ENCODE measurements at places on chromosomes 4 and X.
A peak's percentile ranks its signal among the peaks of the same experiment; 100 is the strongest.

DNA sequence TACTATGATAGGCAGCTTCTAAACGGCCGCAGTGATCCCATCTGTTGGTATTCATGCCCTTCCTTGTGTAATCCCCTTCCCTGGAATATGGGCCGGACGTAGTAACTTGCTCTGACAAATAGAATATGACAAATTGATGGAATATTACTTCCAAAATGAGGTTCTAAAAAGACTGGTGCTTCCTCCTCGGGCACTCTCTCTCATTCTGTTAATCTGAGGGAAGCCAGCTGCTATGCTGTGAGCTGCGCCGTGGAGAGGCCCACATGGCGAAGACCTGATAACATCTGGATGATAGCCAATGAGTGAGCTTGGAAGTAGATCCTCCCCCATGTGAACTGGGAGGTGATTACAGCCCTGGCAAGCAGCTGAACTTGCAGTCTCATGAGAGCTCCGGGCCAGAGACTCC is 27.2 kb upstream of the SLC25A4 start:
- DNase-seq, result peak; percentile 58

- DNase-seq, result no peak
These were observed 100.6 kb downstream of the NHS start for GRCh38 chrX:17475449-17476217.

DNA sequence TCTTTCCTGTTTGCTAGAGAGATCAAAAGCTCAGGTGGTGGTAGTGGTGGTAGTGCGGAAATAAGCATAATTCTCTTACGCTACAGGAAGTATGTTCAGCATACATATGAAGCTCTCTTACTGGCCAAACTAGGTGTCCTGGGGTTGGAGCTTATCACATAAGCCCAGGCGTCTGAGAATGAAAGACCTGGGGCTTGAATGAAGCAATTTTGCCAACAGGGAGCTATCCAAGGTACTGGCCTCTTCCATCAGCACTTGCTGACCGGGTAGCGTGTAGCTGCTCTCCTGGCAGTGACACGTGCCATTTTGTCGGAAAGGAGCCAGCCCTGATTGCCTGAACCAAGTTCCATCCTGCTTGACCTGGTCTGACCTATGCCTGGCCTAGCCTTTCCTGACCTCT is 65.9 kb upstream of the HPF1 start:
- DNase-seq, result peak; percentile 46

DNA sequence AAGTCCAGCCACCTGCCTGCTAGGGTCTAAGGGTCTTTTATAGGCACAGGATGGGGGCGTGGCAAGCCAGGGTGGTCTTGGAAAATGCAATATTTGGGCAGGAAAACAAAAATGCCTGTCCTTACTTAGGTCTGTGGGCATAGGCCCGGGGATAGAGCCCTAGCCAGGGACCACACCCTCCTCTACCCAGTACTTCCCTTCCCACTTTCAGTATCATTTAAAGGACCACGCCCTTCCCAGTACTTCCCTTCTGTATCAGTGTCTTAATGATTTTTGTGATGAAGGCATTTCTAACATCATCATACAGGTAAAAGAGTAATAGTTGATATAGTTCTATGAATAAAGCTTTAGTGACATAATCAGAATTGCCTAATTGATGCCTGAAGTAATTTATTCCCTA is 11.4 kb downstream of the BANK1 start:
- no peak for DNase-seq

DNA sequence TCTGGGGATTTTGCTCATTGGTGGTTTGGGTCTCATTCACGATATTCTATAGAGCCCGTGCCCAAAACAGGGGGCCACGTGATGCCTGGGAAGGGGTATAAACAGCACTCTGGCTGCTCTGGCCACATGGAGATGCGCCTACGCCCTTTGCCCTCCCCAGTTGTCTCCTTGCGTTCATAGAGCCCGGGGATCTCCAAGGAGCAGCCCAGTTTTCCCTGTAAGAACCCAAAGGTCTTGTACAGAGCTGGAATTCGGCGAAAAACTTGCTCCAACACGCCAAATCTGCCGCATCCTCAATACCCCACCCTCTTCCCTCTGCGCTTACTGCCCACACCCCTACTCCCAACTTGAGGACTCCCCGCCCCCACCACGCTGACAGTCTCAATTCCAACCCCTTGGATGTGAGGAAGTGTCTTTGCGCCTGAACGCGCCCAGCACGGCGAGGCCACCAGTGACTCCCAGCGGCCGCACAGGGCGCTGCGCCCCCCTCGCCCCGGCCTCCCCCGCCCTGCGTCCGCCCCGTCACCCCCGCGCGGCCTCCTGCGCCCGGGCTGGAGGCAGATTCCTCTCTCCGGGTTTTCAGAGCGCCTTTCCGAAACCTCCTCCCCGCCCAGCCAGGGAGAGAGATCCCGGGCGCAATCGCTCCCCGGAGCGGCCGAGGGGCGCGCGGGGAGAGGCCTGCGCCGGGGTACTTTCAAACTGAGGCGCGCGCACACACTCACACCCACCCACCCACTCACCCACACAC is at the start of gene NHS:
NHS (plus strand) TSS at position 582 of the 748 bp plus-strand sequence. CDS start 558 bp downstream, outside the sequence.
- DNase-seq, result peak; percentile 34

- no peak for DNase-seq
These were observed 213.5 kb upstream of the TAPT1 start for GRCh38 chr4:16439768-16440167.

- DNase-seq, result no peak
These were observed 408.2 kb upstream of the SMIM31 start for GRCh38 chr4:164345756-164346155.

DNA sequence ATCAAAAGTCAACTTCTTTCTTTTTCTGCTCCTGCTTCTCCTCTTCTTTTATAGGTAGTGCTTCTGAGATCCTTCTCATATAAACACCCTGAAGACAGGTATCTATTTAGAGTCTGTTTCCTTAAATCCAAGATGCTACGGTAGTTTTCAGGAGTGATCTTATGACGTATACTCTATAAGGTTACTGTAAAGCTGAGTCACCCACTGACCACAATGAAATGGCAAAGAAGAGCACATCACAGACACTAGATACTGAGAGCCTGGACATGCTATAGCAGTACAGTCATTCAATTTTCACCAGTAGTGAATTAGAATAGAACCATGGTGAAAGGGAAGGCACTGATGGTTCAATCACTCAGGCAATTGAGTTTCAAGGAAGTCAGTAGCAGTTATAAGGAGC is 412.5 kb downstream of the ADAM29 start:
- no peak for DNase-seq

GRCh38 chrX:122787231-122787630 is 396.8 kb upstream of the GRIA3 start:
- DNase-seq, result no peak

- no peak for DNase-seq
These were observed 62.3 kb upstream of the ADAMTS3 start for GRCh38 chr4:72631296-72631695.

- no peak for DNase-seq
These were observed 49.3 kb downstream of the MRPL1 start for GRCh38 chr4:77911842-77912450.

DNA sequence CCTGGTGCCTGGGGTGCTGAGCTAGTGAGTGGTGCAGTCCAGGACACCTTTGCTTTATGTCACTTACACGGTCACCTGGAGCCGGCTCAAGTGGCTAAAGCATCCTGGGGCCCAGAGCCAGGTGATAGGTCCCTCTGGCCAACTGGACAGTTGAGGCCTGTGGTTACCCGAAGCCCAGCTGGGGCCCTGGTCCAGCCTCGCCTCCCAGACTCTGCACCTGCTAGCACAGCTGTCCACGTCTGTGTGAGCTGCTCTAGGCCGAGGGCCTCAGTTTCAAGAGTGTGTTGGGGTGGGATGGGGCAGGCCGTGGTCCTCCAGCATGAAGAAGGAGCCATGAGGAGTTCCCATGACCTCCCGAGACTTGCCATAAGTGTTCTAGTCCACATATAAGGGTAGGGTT is 7.7 kb upstream of the ADD1 start:
- no peak for DNase-seq

DNA sequence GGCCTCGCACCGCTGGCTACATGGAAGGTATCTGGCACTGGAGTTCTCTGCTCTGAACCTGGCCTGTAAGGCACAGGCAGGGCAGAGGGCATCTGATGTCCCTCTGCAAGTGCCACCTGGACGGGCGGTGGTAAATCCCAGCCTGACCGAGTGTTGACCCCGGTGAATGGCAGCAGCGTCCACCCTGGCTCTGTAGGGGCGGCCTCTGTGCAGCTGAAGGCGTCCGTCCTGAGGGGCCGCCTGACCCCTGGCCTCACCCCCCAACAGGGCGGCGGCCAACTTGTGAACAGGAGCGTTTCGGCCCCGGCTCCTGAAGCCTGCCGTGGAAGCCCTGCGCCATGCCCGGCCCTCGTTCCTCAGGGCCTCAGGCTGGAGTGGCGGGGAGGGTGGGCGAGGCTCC is 51.4 kb downstream of the CPZ start:
- no peak for DNase-seq

GRCh38 chrX:73768886-73769285 is 205.9 kb downstream of the CHIC1 start:
- DNase-seq, result no peak

DNA sequence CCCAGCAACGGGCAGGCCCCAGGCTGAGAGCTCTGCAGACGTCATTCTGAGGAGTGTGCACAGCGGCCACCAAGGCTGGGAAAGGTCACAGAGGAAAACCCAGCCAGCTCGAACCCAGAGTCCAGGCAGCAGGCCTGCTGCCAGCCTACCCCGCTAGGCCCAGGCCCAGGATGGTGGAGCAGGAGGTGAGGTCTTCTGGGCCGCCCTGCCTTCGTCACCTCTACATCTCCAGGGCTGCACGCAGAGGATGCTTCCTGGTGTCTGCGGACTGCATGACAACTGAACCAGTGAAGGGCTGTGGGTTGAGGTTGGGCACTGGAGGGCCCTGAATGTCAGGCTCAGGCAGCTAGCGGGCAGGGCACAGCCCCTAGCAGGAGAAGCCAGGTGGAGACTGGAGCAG is 5.8 kb upstream of the ADRA2C start:
- DNase-seq, result no peak

- DNase-seq, result no peak
These were observed 3.3 kb downstream of the ANXA5 start for GRCh38 chr4:121693450-121693849.

GRCh38 chrX:86322913-86323312 is 174.7 kb downstream of the DACH2 start:
- no peak for DNase-seq

- DNase-seq, result no peak
These were observed 11.4 kb downstream of the MAOB start for GRCh38 chrX:43870758-43871419.

DNA sequence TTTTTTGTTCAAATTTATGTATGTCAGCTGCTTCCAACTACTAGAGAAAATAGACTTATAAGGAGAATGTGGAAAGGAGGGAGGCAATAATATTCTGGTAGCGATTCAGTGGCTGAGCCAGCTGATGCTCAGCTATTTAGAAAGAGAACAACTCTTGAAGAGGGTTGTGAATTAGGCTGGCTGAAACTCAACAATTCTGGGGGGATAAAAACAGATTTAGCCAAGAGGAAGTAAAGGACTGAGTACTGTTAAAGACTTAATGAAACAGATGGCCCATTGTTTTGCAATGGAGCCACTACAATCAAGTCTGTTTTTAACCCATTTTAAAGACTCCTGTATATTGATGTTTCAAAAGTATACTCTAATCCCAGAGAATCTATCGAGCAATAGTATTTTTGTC is 1058.9 kb downstream of the C4orf33 start:
- DNase-seq, result no peak

DNA sequence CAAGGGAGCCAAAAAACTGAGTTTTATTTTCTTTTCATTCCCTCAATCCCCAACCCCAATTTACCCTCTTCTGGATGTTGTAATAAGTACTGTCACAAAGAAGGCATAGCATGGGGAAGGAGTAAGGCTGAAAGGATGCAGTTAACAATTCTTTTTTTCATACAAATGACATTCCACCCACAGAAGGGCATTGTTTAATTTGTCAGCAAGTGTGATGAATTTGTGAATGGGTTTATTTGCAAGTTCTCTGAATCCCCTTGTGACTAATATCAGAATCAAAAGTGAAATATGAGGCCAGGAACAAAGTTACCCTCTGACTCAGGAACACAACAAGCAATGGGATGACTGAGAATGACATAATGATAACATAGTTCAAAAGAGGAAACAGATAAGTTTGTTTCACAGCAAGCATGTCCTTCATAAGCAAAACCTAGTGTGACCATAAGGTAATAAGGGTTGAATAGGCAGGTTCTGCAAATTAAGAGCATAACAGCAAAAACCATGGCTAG is 2.1 kb downstream of the GEMIN8 start:
- DNase-seq, result no peak

DNA sequence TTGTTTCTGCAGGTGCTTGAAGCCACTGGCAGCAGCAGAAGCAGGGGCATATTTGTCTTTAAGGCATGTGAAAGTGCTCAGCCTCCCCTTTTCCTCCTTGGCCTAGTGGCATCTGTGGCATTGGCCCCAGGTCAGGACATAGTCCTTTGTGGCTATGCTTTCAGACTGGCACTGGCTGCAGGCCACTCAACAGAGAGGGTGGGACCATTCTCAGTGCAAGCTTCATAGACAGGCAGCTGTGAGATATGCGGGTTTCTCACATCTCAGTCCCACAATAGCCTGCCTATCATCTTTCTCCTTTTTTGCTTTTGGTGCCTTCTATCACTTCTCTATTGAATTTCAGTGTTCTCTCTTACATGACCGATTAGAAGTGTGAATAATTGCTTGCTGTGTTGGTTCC is 104.8 kb downstream of the ACTRT1 start:
- no peak for DNase-seq

DNA sequence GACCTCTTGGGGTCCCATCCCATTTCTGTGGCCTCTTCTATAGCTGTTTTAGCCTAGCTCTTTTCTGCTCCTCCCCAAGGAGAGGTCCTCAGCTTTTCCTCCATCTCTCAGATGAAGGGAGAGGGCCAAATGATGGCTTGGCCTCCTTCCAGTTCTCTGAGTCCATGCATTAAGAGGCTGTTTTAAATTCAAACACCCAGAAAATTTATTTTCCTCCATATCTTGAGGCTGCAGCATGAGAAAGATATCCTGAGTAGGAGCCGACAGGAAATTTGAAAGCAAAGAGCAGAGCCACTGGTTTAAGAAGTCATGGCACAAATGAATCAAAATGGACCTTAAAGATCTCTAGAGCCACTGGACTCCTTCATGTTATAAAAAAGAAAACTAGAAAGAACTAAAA is 558.8 kb downstream of the MID1IP1 start:
- DNase-seq, result no peak

DNA sequence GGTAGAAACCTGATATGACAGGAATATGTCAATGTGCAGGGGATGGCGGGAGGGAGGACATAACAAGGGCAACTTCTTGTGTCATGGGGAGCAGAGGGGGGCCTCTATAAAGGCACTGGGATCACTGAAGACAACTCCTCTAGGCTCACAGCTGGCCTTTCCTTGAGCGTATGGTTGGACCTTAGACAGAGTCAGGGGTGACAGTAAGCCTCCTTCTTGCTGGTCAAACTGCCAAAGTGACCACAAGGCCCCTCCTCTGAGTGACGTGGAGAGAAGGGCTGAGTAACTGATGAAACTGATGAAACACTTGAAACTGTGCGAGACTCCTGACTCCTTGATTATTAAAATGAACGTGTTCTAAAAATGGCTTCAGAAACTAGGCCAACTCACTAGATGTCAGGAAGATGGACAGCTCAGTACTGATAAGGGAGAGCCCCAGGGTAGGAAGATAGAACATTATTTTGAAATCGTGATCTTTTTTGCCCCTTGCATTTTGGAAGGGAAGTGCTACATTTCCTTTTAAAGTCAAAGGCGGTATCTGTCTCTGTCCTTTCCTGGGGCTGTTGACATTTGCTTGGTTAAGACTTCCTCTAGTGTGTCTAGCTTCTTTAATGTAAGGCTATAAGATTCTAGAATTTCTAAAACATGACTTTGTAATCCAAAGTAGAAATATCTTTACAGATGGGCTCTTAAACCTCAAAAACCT is 1.6 kb downstream of the RAB33A start:
- DNase-seq, result no peak

All from liver (tissue), 10 donors.